Stimulated activated CD8-positive, alpha-beta memory T cell treated with anti-CD3 and anti-CD28 coated beads, Interleukin-7, amount 100 ng/mL, for 1 hour (primary cell): ENCODE measurements at places on chromosomes 1 and 21.

- DNase-seq, result no peak
Observed at GRCh38 chr1:73673971-73674370, 524.0 kb downstream of the LRRIQ3 start.

DNA sequence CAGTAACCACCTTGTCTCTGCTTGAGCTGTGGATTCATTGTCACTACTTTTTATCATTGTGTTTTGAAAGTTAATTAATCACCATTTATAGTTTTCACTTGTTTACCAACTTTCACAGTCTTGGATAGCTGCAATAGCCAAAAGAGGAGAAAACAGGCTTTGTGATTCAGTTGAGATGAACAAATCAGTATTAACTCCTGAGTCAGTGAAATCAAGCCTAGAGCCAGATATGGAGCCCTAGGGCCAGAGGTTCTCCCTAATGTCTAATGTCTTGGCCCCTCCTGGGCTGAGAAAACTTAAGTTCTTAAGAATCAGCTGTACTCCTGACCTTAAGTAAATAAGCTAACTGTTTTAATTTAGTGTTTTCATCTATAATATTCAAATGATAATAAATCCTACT, 228.8 kb downstream of the DNM3 start:
- DNase-seq, result no peak

DNA sequence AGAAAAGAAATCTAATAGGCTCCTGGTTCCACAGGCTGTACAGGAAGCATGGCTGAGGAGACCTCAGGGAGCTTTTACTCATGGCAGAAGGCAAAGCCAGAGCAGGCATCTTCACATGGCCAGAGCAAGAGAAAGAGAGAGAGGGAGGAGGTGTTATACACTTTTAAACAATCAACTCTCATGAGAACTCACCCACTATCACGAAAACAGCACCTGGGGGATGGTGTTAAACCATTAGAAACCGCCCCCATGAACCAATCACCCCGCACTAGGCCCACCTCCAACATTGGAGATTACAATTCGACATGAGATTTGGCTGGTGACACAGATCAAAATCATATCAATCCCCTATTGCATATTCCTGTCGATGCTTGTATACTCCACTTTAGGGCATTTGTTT, 93.5 kb downstream of the MRPL39 start:
- no peak for DNase-seq

GRCh38 chr1:111884772-111885443, 104.6 kb downstream of the KCND3 start:
- DNase-seq, result no peak

- DNase-seq, result no peak
Observed at GRCh38 chr1:208855403-208855802, 611.2 kb upstream of the PLXNA2 start.

- DNase-seq, result no peak
Observed at GRCh38 chr1:147409886-147410285, 131.4 kb upstream of the BCL9 start.

DNA sequence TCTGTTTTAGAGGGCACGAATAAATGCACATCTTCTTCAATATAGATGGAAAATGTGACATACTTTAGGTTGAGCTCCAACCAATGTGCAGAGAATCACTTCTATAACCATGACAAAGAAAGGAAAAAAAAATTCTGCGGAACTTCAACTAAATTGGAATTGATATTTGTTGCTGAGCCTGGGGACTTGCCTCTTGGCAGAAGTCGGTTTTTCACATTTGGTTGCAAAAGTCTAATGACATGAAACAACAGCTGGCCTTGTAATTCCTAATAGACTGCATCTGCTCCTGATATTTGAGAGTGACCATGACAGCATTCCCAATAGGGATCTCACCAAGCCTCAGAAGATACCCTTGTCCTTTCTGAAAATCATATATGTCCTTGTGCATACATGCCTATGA, 112.8 kb downstream of the PRRX1 start:
- DNase-seq, result no peak

DNA sequence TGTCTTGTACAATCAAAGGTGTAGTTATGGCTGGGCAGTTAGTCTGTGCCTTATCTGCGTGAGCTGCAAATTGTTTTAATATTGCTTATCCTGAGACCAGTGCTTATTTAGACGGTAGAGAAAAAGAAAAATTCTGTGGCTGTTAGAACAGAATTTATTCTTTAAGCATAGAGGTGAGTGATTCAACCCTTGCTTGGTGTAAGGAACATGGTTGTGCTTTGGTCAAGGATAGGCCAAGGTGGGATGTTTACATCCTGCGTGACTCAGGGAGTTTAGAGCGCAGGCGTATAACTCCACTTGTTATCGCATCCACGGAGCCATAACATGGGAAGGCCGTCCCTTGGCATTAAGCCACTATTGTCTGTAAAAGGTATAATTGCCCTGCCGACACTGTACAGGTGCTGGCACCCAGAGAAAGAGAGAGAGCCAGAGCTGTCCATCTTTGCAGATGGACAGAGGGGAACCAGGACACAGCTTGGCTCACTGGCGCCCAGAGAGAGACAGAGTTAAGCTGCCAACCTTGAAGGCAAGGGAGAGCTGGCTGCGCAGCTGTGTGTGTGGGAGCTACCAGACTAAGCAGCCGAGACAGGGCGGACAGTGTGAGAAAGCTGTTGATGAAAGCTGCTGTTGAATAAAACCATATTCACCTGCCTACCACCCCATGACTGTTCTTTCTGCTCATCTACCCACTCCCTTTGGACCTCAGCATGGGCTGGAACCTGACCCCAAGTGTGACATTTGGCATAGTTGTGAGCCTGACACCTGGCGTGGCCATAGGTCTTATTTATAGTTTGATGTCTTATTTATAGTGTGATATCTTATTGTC, 200.4 kb downstream of the DYRK1A start:
- no peak for DNase-seq

DNA sequence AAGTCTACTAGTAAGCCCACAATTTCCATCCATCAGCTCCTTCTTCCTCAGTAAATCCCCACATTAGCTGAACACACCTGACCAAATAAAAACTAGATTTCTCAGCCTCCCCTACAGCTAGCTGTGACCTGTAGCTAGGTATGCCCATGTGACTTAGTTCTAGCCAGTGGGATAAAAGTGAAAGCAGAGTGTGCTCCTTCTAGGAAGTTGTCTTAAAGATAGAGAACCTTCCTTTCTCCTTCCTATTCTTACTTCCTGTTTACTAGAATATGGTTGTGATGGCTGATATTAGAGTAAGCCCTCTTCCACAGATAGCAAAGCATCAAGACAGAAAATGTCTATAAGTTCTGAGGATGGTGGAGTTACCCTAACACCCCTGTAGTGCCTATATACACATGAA, 67.0 kb downstream of the PIK3R3 start:
- no peak for DNase-seq

DNA sequence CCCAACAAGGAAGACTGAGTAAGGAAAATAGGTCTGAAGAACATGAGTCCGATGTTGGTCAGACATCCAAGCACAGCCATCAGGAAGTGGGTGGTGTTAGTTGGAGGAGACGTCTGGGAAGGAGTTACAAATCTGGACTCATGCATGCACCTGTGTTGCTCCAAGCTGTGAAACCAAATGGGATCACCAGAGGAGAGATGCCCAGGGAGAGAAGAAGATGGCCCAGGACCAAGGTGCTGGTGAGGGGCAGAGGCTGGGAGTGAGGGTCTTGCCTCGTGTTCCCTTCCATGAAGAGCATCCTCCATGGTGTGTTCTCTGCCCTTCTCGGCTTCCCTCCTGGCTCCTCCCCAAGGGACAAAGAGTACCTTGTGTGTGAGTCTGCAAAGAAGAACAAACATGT, 405.6 kb downstream of the NPHP4 start:
- no peak for DNase-seq

DNA sequence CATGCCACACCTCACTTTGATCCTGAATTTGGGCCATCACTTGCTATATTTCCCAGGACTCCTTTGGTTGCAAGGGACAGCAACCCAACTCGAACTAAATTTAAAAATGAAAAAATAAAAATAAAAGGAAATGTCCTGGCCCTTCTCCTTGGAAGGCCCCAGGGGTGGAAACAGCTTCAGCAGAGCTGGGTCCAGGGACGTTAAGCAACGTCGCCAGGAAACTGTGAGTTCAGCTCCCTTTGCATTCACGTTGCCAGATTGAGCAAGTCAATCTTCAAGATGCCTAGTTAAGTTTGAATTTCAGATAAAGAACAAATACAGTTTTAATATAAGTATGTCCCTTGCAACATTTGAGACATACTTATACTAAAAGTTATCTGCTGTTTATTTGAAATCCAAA, 14.6 kb upstream of the SPSB1 start:
- DNase-seq, result no peak

DNA sequence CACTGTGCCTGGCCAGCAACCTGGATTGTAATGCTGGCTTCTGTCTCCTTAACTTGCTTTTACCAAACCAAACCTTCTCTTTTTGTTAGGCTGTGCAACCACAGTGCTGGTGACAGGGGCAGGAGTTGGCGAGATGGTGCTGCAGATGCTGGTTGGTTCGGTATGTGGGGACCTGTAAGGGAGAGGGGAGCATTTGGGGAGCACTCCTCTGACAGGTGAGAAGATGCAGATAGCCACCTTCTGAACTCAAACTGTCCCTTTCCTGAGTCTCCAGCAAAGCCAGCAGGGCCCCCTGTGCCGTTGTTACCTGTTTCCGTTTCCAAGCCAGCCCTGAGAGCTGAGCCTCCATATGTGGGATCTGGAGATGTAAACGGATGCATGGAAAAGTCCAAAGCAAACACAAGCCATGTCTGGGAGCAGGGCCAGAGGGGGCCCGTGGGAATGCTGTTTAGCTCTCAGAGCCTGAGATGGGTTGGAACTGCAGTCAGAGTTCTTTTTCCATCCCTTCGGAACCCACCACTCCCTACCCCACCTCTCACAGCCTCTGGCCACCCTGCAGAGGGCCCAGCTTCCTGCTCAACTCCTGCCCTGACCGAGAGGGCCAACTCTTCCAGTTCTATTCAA, 34.0 kb downstream of the ELK4 start:
- no peak for DNase-seq

- DNase-seq, result no peak
Observed at GRCh38 chr1:67755160-67755559, 70.2 kb downstream of the GADD45A start.

GRCh38 chr21:35044770-35045541, 4.1 kb downstream of the RUNX1 start:
- DNase-seq, result no peak

GRCh38 chr1:212752252-212752933, 39.2 kb downstream of the NSL1 start:
- DNase-seq, result no peak

GRCh38 chr1:224743608-224744164, 127.6 kb downstream of the CNIH3 start:
- no peak for DNase-seq

DNA sequence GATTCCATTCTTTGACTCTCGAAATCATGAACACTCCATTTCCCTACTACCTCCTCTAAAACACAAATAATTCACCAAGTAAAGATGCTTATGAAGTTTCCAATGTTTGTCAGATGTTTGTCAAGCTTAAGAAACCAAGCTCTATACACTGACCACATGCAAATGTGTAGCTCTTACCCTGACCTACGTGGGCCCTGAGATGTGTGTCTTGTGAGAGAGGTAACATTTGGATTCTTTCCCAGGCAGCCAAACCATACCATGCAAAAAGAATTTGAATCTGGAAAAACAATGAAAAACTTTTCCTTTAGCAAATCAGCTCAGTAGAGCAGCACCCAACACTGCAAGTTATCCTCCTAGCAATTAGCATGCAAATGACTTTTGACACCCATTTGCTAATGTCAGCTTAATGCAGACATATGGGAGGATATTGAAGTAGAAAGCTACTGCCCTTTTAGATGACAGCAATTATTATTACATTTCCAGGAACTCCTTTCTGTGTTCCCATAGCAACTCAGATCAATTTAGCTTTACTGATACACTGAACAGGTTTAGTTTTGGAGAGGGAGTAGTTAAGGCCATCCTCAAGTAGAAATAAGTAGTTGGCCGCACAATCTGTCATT, 83.2 kb upstream of the RGS4 start:
- no peak for DNase-seq

DNA sequence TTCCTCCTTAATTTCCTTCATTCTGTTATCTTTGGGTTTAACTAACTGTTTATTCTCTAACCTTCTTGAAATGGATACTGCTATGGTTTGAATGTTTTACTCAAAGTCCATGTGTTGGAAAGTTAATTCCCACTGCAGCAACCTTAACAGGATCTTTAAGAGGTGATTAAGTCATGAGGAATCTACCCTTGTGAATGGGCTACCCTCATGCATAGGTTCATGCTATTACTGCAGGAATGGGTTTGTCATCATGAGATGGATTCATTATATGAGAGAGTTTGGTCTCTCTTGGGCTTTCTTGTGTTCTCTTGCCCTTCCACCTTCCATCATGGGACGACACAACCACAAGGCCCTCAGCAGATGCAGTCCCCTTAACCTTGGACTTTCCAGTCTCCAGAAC, 516.9 kb downstream of the ADGRL2 start:
- DNase-seq, result no peak

GRCh38 chr1:31511848-31512615, 64.3 kb upstream of the TINAGL1 start:
- no peak for DNase-seq

GRCh38 chr21:40143822-40144525, 276.7 kb downstream of the PCP4 start:
- DNase-seq, result peak; percentile 6

DNA sequence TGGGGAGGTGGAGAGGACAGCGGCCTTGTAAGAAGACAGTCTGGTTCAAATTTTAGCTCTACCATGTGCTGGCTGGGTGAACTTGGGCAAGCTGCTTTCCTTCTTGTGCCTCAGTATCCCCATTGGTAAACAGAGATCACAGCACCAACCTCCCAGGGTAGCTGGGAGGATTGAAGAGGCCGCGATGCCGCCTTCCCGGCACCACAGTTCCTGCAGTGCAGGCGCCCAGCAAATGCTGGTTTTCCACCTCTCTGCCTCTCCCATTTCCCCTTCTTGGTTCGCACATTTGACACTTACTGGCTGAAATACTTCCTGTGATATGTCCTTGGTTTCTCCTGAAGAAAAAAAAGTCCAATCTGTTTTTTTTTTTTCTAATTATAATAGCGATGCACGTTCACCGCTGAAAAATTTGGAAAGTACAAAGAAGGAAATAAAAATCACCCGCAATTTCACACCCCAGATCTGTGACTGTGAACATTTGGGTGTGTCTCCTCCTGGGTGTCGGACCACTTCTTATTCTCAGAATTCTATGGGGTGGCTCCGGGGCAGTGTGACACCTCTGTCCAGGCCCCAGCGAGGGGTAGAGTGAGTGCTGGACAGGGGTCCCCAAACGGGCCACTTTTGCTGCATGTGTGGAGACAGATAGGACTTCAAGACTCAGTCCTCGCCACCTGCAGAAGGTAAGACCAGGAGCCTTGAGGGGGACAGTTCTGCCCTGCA, 73.1 kb downstream of the RUNX3 start:
- no peak for DNase-seq

- no peak for DNase-seq
Observed at GRCh38 chr1:6985549-6986276, 200.5 kb downstream of the CAMTA1 start.
